Retinal pigment epithelial cell (primary cell): ENCODE measurements at places on chromosomes 6 and 20.

DNA sequence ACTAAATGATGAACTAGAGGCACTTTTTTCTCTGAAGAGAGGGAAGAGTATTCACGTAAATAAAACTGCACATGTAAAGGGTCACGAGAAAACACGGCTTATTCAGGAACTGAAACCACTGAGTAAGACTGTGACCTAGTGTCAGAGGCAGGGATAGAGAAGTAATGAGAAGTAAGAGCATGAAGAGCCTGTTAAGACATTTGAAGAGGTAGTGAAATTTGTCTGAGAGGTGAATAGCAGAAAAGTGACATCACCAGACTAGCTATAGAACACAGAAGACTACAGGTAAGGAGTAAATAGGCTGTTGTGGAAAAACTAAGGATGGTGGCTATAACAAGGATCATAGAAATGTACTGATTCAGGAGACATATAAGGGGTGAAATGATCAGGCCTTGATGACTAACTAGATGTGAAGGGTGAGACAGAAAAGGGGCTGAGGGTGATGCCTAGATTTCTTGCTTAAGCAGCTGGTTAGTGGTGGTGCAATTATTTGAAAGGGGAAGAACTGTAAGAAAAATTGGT lies 76.8 kb downstream of the REV3L start:
- DNase-seq: no peak

- no peak for DNase-seq
Observed at GRCh38 chr20:53164072-53164471, 191.9 kb downstream of the TSHZ2 start.

DNA sequence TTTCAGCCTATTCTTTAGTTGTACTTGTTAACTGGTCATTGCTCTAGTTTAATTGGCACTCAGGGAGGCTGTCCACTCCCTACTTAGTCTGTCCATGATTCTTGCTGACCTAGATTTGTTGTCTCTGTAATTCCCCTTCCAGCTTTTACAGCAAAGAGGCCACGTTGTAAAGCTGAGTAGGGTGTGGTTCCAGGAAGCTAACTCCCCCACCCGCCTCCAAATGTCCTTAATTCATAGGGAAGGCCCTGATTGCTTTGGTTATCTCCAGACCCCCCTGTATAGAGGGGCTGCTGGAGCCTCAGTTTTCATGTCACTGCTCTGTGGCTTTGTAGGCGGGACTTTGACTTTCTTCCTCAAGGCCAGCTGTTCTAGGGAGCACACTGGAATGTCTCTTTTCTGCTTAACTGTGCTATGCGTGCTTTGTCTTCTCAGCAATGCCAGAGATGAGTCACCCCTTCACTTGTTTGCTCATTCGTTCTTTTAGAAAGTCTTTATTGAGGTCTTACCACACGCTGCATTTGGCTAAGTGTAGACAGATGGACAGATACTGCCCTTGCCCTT lies 175.1 kb upstream of the JAG1 start:
- peak; percentile 39 for DNase-seq

GRCh38 chr6:29442719-29443118 lies 3.6 kb downstream of the OR10C1 start:
- DNase-seq: no peak

DNA sequence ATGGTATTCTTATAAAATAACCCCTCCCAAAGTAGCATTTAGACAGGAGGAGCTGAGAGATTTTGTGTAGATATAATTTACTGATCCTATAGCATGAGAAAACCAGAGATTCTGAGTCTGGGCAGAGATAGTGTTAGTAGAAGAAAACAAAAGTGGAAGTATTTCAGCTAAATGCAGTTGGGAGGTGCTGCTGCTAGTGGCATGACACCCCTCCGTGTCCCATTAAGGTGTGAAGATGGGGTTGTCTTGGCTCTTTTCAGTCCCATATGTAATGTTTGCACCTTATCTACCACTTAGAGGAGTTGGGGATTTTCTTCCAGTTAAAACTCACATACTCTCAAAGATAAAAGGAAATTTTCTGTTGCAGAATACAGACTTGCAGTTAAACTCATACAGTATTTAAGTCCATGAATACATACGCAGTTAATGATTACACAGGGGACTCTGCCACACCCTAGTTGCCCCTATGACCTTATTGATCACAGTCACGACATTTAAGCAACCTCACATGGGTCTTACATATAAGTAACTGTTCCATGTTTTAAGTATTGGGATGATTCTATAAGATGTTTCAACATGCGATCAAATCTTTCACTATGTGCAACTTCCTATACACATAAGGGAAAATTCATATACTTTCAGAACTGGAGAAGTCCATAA lies 11.5 kb downstream of the TAAR2 start:
- no peak for DNase-seq

DNA sequence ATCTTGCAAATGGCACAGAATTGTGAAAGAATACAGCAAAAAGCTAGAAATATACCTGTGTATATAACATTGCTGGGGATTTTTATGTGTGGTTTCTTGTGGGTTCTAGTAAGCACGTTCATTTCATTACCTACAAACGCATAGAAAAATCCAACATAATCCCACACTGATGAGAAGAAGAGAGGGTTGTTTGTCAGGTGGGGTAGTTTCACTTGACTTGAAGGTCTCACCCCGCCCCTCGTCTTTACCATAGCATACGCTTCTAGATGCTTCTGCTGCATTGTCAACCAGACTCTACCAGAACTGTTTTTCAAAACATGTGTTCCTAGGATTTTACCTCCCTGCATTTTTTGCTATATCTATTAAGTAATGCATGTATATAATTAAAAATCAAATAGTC lies 284.1 kb upstream of the TAB2 start:
- no peak for DNase-seq

DNA sequence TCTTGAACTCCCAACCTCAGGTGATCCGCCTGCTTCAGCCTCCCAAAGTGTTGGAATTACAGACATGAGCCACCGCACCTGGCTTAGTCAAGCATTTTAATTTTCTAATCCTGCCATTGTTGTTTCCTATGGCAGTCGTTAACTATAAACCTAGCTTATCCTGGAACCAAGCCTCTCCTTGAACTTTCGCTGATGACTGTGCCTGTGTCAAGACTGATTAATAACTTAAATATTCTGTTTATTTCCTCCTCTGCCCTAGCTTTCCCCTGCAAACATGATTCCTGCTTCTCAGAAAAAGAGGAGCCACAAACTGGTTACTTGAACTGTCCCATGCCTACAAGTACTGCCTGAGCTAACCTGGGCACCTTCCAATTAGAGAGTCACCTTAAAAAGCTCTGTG lies 1.5 kb downstream of the VNN1 start:
- peak; percentile 48 for DNase-seq

GRCh38 chr6:137647762-137648447 lies 153.7 kb upstream of the OLIG3 start:
- no peak for DNase-seq

DNA sequence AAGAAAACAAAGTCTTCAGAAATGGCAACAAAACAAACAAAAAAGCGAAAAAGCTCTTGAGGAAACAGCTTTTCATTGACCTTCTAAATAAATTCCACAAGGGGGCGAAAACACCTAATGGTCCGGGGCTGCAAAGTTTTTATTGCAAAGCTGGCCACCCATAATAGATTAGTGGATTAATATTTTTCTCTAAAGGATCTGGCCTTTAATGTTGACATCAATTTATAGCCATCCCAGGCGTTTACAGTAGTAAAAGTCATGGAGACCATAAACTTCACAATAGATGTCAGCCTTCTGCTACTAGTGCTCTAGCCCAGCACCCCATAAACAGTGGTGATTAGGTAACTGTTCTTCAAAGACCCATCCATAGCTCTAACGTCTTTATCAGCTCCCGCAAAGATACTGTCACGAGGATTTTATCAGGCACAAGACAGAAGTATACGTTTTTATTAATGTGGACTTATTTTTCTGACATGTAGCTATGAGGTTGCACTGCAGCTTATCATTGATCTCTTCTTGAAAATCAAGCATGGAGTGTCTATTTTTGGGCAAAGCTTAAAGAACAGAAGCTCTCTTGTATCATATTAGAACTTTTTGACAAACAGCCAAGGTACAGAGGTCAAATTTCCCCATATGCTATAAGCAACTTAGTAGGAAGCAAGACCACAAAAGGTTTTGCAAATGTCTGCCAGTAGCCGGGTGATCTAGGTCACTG lies 4.7 kb downstream of the CITED2 start:
- DNase-seq: no peak

GRCh38 chr6:142378138-142378875 lies 76.5 kb downstream of the ADGRG6 start:
- DNase-seq: peak; percentile 83

DNA sequence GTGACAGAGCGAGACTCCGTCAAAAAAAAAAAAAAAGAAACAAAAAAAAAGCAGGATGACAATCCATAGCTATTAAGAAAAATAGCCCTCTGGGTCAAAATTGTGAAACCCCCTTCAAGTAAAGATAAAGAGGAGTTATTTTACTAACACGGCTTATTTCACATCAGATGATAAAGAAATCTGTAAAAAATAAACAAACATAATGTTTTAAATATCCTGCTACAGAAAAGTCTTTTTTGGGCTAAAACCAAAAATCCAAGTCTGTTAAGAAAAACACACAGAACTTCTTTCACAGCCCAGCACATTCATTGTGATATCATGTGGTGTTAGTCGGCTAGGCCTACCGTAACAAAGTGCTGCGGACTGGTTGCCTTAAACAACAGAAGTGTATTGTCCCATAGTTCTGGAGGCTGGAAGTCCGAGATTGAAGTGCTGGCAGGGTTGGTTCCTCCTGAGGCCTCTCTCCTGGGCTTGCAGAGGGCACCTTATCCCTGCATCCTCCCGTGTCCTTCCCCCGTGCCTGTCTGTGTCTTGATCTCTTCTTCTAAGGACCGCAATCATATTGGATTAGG lies 239.2 kb upstream of the TAB2 start:
- no peak for DNase-seq

DNA sequence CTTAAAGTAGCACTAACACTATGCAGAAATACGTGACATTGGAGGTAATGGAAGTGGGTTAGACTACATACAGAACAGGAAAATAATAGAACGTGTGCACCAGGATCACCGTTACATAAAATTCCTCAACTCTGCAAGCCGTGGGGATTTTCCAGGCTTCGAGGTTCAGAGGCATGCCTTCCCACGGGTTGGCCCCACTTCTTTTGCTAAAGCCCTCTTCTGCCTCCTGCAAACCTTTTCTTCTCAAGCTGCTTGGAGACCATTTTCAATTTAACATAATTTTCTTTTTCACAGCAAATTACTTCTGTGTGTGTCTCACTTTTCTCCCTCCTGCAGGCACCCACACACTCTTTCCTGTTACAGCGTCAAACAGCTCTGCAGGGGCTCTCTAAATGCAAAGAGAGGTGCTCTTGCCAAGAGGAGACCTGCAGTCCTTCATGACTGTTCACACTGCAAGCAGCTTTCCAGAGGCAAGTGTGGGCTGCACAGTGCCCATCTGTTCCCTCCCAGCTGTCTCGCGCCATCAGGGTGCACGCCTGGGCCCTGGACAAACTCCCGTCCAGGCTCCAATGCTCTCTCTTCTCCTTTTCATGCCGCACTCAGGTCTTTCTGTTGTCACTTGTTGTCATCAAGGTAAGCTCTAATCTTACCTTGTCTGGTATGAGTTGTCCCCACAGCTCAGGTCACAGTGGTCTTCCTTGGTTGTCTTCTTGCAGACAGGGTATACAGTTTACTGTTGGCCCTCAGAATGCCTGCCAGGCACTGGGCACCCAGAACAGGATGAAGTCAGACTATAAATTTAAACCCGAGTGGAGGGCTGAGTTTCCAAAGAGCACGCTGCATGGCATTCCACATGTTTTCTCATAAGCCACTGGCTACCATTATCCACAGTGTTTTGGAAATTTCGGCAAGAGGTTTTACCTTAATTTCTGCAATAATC lies 164.8 kb upstream of the GGTLC1 start:
- DNase-seq: no peak

DNA sequence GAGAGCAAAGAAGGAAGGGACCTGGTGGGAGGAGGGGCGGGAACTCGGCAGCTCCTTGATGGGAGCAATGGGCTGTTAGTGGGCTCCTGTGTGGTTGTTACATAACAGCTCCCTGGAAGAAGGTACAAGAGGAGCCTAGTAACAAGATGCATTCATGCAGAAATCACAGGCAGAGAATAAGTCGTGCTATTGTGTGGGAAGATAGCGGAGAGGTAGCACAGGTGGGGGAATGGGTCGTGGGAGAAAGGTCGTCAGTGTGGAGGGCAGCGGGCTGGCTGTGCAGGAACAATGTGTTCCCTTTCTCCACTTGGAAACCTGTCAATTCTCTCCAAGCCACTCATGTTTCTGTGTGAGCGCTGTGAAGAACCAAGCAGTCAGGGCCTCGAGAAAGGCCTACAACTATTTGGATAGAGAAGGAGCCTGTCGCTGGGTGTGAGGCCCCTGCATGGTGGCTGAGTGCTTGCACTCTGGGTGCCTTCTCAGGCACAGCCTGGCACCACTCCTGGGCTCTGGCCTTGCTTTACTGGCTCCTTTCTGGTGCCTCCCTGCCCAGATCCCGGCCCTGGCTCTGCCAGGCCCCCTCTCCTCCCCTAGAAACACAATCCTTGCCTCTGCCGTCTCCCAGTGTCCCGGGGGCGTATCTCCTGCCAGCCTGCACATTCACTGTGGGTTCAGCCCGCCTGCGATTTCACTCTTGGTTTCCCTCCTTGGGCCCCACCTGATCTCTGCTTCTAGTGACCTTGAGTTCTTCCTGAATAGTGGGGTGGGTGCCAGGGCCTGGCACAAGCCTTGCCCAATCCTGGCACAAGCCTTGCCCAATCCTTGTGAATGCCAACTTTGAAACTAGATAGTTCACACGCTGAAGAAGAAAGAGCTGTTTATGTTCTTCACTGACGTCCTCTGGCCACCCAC lies 7.4 kb upstream of the FGD2 start:
- no peak for DNase-seq

DNA sequence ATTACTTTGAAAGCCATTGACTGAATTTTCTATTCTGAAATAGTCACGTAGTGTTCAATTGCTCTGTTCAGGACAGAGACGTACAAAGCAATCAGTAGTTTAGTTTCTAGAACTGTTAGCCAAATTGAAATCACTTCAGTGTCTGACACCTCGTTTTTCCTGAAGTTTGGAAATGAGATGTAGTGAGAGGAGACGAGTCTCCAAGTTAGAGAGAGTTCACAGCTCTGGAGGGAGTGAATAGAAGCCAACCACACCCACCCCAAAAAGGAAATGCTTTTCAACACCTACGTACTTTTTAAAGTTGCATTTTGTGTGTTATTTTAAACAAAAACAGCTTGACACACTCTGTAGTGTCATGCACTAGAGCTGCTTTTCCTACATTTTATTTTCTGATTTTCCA lies 296.0 kb downstream of the ADGRG6 start:
- DNase-seq: no peak

- DNase-seq: no peak
Observed at GRCh38 chr20:45578231-45578630, 853 bp downstream of the WFDC8 start.
